Brain (organoid and tissue), 16 donors: ENCODE measurements at places on chromosomes 2 and 18. TPM values are rescaled to one million over a fixed set of nuclear protein-coding genes. Genes with fewer than 3 reads are reported as not detected.

Gene GTF2A1L
- polyA plus RNA-seq, result not detected

Gene LIMS4
- polyA plus RNA-seq, result not detected

Gene MZT2B
- 403 TPM for polyA plus RNA-seq

Gene MARCHF4
- 41.1 TPM for polyA plus RNA-seq

Gene KCNJ3
- polyA plus RNA-seq, result 3.1 TPM

Gene UNC80
- 2.5 TPM for polyA plus RNA-seq

Gene PJVK
- 0.22 TPM for polyA plus RNA-seq

Gene FNDC4
- polyA plus RNA-seq, result 23.0 TPM

Gene DQX1
- not detected for polyA plus RNA-seq

Gene ITPRID2
- polyA plus RNA-seq, result 14.7 TPM

Gene PASK
- polyA plus RNA-seq, result 6.2 TPM

Gene RESP18
- not detected for polyA plus RNA-seq

Gene UXS1
- 28.1 TPM for polyA plus RNA-seq

Gene IL18R1
- 0.31 TPM for polyA plus RNA-seq

Gene NIF3L1
- polyA plus RNA-seq, result 26.6 TPM

Gene DUSP19
- polyA plus RNA-seq, result 0.95 TPM
